T-cell (primary cell): ENCODE measurements at places on chromosomes 3 and 15.

- H3K4me3 ChIP-seq: no peak overlapping the region
- no peak for DNase-seq
- no peaks in the 10 kb centered on the region for H3K27me3 ChIP-seq
- H3K4me1 ChIP-seq: peaks cover 2% of the 10 kb centered on the region
- H3K36me3 ChIP-seq: no peaks in the 10 kb centered on the region
These were observed 35.1 kb downstream of the SLMAP start for GRCh38 chr3:57791245-57791644.

DNA sequence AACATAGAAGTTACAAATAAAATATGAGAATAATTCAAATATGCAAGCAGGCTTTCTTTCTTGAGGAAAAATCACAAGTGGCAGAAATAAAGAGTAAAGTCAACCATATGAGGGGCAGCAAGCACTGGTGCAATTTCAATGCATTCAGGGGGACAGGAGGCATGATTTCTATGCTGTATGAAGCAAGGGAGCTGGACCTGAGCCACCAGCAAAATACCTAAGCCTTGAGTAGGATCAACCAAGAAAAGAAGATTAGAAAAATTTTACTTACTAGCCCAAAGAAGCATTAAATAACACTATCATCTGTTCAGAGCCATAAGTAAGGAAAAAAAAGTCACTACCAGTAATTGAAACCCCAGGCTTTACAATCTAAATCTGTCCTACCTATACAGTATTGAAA is 6.3 kb downstream of the ADGRG7 start:
- no peaks in the 10 kb centered on the region for H3K36me3 ChIP-seq
- no peak overlapping the region for H3K27ac ChIP-seq
- no peaks in the 10 kb centered on the region for H3K4me1 ChIP-seq

GRCh38 chr3:37996785-37997301 is 6.3 kb downstream of the VILL start:
- no peak overlapping the region for H3K4me3 ChIP-seq
- no peaks in the 10 kb centered on the region for H3K27me3 ChIP-seq
- H3K4me1 ChIP-seq: peaks cover 29% of the 10 kb centered on the region
- H3K36me3 ChIP-seq: peaks cover 19% of the 10 kb centered on the region
- DNase-seq: peak; percentile 80

DNA sequence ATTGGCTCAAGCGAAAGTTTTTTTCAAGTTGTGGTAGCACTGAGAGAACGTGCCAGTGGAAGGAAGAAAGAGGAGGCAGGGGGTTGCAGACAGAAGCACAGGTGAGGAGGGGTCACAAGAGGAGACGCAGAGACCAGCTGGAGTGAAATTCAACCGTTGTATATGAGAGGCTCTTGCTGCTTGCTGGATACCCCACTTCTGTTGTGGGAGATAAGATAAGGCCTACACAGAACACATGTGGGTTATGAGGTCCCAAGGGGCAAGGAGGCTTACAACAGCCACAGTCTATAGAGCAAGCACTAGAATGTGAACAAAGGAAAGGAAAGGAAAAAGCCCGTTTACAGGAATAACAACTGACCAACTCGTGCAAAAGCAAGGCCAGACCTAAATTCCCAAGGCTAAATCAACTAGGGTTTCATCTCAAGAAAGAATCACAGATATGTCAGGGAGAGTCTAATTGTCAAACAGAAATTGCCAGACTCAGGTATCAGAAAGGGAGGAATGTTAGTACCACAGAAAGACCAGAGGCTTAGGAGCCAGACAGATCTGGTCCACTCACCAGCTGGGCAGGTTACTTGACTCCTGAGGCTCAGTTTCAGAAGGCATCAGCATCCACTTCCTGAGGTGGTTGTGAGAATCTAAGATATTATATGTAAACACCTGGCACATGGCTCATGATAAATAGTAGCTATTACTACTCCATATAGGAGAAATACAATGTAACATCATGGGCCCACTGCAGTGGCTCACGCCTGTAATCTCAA is 60.9 kb downstream of the MSL2 start:
- no peak for DNase-seq
- no peaks in the 10 kb centered on the region for H3K36me3 ChIP-seq
- no peak overlapping the region for H3K27ac ChIP-seq
- no peaks in the 10 kb centered on the region for H3K27me3 ChIP-seq
- H3K4me3 ChIP-seq: no peak overlapping the region
- no peaks in the 10 kb centered on the region for H3K4me1 ChIP-seq

GRCh38 chr15:55990998-55991397 is 2.4 kb downstream of the NEDD4 start:
- H3K36me3 ChIP-seq: no peaks in the 10 kb centered on the region
- no peak overlapping the region for H3K27ac ChIP-seq
- peaks cover 8% of the 10 kb centered on the region for H3K27me3 ChIP-seq
- no peak for DNase-seq
- H3K4me1 ChIP-seq: peaks cover 2% of the 10 kb centered on the region
- no peak overlapping the region for H3K4me3 ChIP-seq

GRCh38 chr3:156552973-156553372 is 1.9 kb downstream of the SSR3 start:
- no peaks in the 10 kb centered on the region for H3K27me3 ChIP-seq
- no peak overlapping the region for H3K27ac ChIP-seq
- peaks cover 11% of the 10 kb centered on the region for H3K4me1 ChIP-seq
- H3K36me3 ChIP-seq: peaks cover 3% of the 10 kb centered on the region
- no peak overlapping the region for H3K4me3 ChIP-seq

- H3K4me3 ChIP-seq: no peak overlapping the region
- DNase-seq: no peak
- H3K27me3 ChIP-seq: peaks cover 3% of the 10 kb centered on the region
- no peaks in the 10 kb centered on the region for H3K4me1 ChIP-seq
- H3K36me3 ChIP-seq: no peaks in the 10 kb centered on the region
These were observed 116.3 kb downstream of the TFG start for GRCh38 chr3:100825574-100825973.

GRCh38 chr3:181782306-181782954 is 70.7 kb downstream of the SOX2 start:
- DNase-seq: no peak
- no peak overlapping the region for H3K27ac ChIP-seq
- H3K4me3 ChIP-seq: no peak overlapping the region
- H3K4me1 ChIP-seq: no peaks in the 10 kb centered on the region
- H3K27me3 ChIP-seq: no peaks in the 10 kb centered on the region

DNA sequence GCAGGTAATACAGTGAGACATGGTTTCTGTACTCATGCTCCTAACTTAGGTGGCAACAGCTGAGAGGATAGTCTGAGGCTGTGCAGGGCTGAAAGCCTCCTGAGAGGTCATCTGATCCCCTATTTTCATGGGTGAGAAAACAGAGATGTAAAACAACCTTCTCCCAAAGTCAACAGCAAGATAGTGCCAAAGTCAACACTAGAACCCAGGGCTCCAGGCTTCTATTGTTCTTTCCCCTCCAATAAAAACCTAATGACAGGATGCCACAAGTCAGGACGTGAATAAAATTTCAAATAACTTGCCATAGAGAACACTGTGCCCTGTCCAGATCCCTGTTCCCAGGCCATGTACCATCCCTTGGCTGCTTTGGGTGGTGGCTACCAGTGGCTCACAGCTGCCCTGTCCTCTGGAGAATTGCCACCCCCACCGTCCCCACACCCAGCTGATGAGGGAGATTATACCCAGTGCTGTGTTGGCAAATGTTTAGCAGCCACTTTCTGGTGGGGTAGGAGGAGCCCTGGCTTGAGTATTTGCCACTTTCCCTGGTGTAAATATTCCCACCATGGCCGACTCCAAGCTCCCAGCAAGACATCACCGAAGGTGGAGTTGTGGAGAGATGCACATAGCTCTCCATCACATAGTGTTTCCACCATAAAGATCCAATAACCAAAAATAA is 54.8 kb downstream of the SRGAP3 start:
- no peak for DNase-seq
- peaks cover 3% of the 10 kb centered on the region for H3K27me3 ChIP-seq
- no peak overlapping the region for H3K4me3 ChIP-seq
- no peaks in the 10 kb centered on the region for H3K4me1 ChIP-seq
- no peak overlapping the region for H3K27ac ChIP-seq

GRCh38 chr3:140128631-140129030 is 193.6 kb downstream of the CLSTN2 start:
- no peaks in the 10 kb centered on the region for H3K27me3 ChIP-seq
- no peaks in the 10 kb centered on the region for H3K4me1 ChIP-seq
- H3K27ac ChIP-seq: no peak overlapping the region
- DNase-seq: no peak
- no peaks in the 10 kb centered on the region for H3K36me3 ChIP-seq

DNA sequence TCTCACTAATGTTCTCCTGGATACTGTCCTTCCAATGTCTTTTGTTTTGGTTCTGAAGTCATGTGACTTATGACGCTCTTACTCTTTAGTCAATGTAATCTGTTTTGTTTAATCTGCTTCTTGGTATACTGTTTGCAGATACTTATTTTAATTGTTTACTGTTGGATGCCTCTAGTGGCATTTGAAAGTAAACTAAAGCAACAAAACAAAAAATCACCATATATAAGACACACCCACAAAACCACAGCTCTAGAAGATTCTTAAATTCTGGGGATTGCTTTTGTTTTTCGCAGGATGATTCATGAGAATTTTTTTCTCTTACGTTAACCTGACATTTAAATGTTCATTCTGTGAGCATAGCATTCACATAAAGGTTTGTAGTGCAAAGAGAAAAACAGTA is 16.8 kb downstream of the SLC25A26 start:
- no peak for DNase-seq
- no peak overlapping the region for H3K27ac ChIP-seq
- H3K36me3 ChIP-seq: peaks cover 30% of the 10 kb centered on the region
- H3K27me3 ChIP-seq: no peaks in the 10 kb centered on the region
- H3K4me3 ChIP-seq: no peak overlapping the region

DNA sequence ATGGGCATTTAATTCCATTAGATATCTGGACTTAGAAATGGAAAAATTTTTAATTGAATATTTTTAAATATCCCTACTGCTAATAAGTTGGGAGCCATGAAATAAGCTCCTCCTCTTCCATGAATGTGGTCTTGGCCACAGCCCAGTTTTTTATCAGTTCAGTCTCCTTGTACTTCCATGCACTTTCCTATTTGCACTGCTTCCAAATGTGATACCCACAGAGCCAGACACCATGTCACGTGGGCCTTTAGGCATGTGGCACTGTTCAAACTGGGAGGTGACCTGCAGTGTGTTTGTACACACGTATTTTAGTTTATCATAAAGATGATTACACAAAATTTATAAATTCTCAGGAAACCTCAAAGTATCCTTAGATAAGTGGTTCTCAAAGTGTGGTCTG is 80.1 kb upstream of the DGKG start:
- DNase-seq: no peak
- H3K27ac ChIP-seq: no peak overlapping the region
- H3K27me3 ChIP-seq: no peaks in the 10 kb centered on the region
- H3K36me3 ChIP-seq: no peaks in the 10 kb centered on the region

GRCh38 chr3:150925751-150926201 is 20.5 kb upstream of the MINDY4B start:
- no peaks in the 10 kb centered on the region for H3K27me3 ChIP-seq
- H3K4me3 ChIP-seq: peak overlapping the region; percentile 58
- H3K27ac ChIP-seq: no peak overlapping the region
- DNase-seq: peak; percentile 46
